Left ventricle myocardium inferior (tissue), 1 donor: ENCODE measurements at places on chromosomes 16 and 17. TPM values are rescaled to one million over a fixed set of nuclear protein-coding genes. Genes with fewer than 3 reads are reported as not detected.
A peak's percentile ranks its signal among the peaks of the same experiment; 100 is the strongest.

The IL34 gene
- total RNA-seq, result 2.1 TPM

DNA sequence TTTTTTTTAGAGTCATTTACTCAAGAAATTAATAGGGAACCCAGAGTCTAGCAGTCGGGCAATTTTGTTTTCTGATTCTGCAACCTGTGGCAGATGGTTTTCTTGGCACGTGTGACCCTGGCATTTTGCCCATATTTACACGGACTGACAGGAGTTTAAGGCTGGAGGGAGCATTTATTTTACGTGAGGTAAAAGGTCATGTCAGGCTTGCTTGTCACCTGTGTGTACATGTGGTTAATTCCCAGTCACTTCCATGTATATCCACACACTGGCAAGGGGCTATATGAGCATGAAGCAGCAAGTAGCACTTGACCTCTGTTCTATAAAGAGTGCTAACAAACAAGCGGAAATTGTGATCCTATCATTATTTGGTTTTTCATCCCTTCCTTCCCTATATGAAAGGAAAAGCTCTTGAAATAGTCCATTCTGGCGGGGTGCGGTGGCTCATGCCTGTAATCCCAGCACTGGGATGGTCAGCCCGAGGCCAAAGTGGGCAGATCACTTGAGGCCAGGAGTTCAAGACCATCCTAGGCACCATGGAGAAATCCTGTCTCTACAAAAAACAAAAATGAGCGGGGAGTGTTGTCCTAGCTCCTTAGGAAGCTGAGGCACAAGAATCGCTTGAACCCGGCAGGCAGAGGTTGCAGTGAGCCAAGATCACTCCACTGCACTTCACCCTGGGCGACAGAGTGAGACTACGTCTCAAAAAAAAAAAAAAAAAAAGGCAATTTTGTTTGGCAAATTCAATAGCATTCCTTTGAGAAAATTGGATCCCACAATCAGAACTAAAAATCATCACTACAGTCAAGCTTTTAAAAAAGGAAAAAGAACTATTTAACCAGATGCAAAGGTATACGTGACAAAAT lies 2.1 kb downstream of the SPAG9 start:
- H3K4me1 ChIP-seq, result peaks cover 62% of the 10 kb centered on the region
- no peaks in the 10 kb centered on the region for H3K27me3 ChIP-seq
- peak overlapping the region; percentile 100 for H3K27ac ChIP-seq
- DNase-seq, result no peak
- no peaks in the 10 kb centered on the region for H3K36me3 ChIP-seq
- peak overlapping the region; percentile 96 for H3K4me3 ChIP-seq

DNA sequence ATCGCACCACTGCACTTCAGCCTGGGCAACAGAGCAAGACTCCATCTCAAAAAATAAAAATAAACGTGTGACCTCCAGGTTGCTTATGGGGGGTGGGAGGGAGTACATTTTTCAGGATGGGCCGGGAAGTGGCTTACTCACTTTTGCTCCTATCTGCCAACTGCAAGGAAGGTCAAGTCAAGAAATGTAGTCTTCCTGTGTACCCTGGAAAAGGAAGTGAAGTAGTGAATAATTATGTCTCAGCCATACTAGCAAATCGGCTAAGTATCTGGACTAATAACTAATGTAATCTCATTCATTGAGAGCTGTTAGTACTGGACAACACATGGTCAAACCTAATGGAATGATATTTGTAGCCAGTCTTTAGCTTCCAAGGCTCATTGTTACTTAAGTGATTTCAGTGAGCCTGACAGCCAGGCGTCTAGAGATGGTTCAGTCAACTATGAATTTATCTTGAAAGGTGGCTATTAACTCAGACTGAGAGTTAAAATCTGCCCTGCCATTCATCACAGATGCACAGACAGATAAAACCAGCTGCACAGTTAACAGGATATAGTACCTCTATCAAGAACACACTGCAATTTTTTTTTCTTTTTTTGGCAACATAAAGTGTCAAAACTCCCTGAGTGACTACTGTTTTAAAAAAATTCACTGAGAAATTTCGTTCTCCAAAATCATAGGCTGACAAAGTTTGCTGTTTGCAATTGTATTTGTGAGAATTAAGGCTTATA lies 3.7 kb upstream of the TACO1 start:
- no peaks in the 10 kb centered on the region for H3K27me3 ChIP-seq
- H3K4me3 ChIP-seq, result no peak overlapping the region
- H3K36me3 ChIP-seq, result peaks cover 14% of the 10 kb centered on the region
- H3K27ac ChIP-seq, result no peak overlapping the region
- no peak for DNase-seq

The CDH5 gene
- total RNA-seq, result 47.1 TPM

- H3K27ac ChIP-seq, result no peak overlapping the region
- peaks cover 39% of the 10 kb centered on the region for H3K27me3 ChIP-seq
Observed at GRCh38 chr17:73820686-73821448, 176.6 kb upstream of the SDK2 start.

- H3K27ac ChIP-seq, result peak overlapping the region; percentile 65
- H3K4me3 ChIP-seq, result no peak overlapping the region
- H3K4me1 ChIP-seq, result no peaks in the 10 kb centered on the region
- peaks cover 18% of the 10 kb centered on the region for H3K27me3 ChIP-seq
- no peaks in the 10 kb centered on the region for H3K36me3 ChIP-seq
Observed at GRCh38 chr17:72185564-72185963, 64.7 kb downstream of the SOX9 start.

DNA sequence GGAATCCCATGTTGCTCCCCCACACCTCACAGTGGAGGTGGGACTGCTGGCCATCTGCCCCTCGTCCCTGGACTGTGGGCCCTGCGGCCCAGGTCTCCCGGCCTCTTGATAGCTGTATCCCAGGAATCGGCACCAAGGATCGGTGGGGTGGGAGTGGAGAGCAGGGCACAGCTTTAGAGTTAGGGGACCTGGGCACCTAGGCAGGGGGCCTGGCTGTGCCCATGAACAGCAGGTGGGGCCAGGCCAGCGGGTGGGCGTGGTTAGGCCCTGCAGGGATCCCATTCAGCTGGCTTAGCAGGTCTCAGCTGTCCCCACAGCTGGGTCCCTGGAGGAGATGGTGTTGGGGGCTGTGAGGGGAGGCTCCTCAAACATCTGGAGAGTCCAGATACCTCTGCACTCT lies 49.2 kb downstream of the SREBF1 start:
- no peaks in the 10 kb centered on the region for H3K27me3 ChIP-seq

DNA sequence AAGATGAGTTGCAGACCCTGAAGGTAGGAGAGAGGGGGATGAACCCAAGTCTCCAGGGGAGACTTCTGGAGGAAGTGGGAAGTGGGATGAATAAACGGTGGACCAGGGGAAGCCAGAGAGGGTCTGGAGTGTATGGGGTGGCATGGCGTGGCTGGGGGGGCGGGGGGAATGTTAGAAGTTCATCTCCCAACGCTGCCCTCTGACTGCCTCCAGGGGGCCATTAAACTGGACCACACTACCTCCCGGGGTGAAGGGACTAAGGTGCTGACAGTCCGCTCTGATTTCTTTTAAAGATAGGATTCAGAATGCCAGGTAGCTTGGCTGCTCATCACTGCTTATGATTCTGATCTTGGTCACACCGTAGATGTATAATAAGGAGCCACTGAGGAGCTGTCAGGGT lies 21.2 kb downstream of the ST3GAL2 start:
- H3K36me3 ChIP-seq, result no peaks in the 10 kb centered on the region
- peaks cover 72% of the 10 kb centered on the region for H3K4me1 ChIP-seq
- no peaks in the 10 kb centered on the region for H3K27me3 ChIP-seq
- no peak overlapping the region for H3K4me3 ChIP-seq
- DNase-seq, result no peak
- no peak overlapping the region for H3K27ac ChIP-seq

The RTN4RL1 gene
- 4.0 TPM for total RNA-seq

The SEPTIN12 gene
- total RNA-seq, result not detected

The METTL2A gene
- 14.9 TPM for total RNA-seq

The MEIOB gene
- total RNA-seq, result not detected

DNA sequence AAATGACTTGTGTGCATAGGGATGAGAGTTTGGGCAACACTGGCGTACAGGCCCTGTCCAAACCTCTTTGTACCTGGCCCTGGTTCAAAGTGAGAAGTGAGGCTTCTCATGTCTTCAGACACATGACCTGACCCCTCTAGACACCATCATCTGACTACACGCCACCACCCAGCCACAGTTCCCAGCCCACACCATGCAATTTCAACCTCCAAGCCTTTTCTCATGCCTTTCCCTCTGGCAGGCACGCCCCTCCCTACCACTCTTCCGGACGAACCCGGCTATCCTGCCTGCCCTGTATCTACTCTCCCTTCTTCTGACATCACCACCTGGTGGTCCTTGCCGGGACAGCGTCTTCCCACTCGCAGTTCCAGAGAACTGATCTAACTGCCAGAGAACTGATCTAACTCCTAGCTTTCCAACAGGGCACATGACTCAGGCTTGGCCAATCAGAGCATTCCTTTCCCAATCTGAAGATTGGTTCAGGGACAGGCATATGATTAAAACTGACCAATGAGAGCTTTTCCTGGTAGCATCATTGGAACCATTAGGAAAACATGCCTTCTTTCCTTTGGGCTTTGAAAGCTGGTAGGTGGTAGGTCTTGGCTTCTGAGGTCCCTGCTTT lies 27.1 kb upstream of the IL21R start:
- peak overlapping the region; percentile 29 for H3K27ac ChIP-seq
- DNase-seq, result peak; percentile 41
- H3K36me3 ChIP-seq, result no peaks in the 10 kb centered on the region
- H3K4me1 ChIP-seq, result peaks cover 6% of the 10 kb centered on the region

- peak overlapping the region; percentile 96 for H3K27ac ChIP-seq
- H3K27me3 ChIP-seq, result no peaks in the 10 kb centered on the region
- peaks cover 97% of the 10 kb centered on the region for H3K4me1 ChIP-seq
- no peak for DNase-seq
Observed at GRCh38 chr17:75511270-75511609, 4.1 kb downstream of the CASKIN2 start.

The GPR139 gene
- not detected for total RNA-seq

DNA sequence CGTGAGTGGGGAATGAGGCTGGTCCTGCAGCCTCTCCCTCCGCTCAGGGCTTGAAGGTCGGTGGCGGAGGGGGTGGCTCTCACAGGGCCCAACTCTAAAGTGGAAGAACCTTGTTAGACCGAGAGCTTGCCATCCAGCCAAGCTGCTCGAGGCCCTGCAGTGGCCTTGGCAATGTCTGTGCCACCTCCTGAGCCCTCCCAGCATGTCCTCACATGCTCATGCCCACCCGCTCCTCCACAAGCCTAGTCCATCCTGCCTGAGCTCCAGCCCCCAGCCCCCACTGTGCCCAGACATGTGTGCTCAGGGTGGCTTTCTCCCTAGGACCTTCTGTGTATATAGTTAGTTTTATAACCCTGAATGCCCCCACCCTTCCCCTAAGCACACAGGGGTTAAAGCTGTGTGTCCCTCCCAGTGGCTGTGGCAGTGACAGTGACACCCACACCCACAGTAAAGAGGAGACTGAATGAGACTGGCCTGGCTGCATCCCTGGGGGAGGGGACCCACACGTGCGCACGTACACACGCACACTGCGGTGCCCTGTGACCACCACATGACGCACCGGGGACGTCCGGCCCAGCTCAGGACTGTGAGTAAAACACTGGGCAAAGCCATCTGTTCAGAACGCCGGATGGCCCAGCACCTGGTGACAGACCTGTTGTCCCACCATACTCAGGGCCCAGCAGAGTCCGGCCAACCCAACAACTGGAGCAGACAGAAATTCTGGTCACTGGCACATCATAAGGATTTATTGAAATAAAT lies 15.6 kb downstream of the PDK2 start:
- peaks cover 44% of the 10 kb centered on the region for H3K36me3 ChIP-seq
- H3K4me1 ChIP-seq, result peaks cover 80% of the 10 kb centered on the region
- peak overlapping the region; percentile 94 for H3K27ac ChIP-seq
- DNase-seq, result peak; percentile 80
- no peaks in the 10 kb centered on the region for H3K27me3 ChIP-seq
- peak overlapping the region; percentile 24 for H3K4me3 ChIP-seq

GRCh38 chr16:79169239-79169638 lies 431.3 kb downstream of the MAF start:
- H3K4me3 ChIP-seq, result no peak overlapping the region
- no peaks in the 10 kb centered on the region for H3K36me3 ChIP-seq
- no peaks in the 10 kb centered on the region for H3K27me3 ChIP-seq
- H3K4me1 ChIP-seq, result peaks cover 5% of the 10 kb centered on the region
- DNase-seq, result no peak

- peaks cover 3% of the 10 kb centered on the region for H3K4me1 ChIP-seq
- peaks cover 49% of the 10 kb centered on the region for H3K27me3 ChIP-seq
- H3K27ac ChIP-seq, result no peak overlapping the region
- no peak for DNase-seq
- no peak overlapping the region for H3K4me3 ChIP-seq
- H3K36me3 ChIP-seq, result no peaks in the 10 kb centered on the region
Observed at GRCh38 chr17:44549686-44550085, 7.6 kb upstream of the FZD2 start.

The TCAP gene
- total RNA-seq, result 5,825 TPM

The ZNF629 gene
- 21.1 TPM for total RNA-seq

GRCh38 chr17:30557916-30558685 lies 80.9 kb downstream of the GOSR1 start:
- H3K36me3 ChIP-seq, result no peaks in the 10 kb centered on the region
- no peak overlapping the region for H3K4me3 ChIP-seq

DNA sequence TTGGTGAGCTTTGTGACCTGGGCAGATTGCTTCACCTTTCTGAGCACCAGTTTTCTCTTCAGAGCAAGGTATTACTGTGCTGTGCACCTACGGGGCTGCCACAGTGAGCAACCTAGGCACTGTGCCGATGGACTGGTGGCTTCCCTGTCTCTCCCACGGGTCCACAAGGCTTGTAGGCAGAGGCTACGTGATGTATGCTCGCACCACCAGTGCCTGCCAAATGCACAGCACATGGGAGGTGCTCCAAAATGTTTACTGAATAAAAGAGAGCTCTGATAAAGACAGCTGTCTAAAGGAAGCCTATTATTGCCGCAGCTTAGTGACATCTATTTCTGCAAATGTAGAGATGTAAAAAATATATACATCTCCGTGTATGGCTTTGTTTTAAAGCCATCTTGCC lies 139.2 kb downstream of the CDK5R1 start:
- no peak for DNase-seq
- H3K4me1 ChIP-seq, result peaks cover 7% of the 10 kb centered on the region
- H3K27ac ChIP-seq, result no peak overlapping the region
- H3K36me3 ChIP-seq, result no peaks in the 10 kb centered on the region
